Cerebellar cortex (tissue), 1 donor: ENCODE measurements at places on chromosomes 7 and 10.

DNA sequence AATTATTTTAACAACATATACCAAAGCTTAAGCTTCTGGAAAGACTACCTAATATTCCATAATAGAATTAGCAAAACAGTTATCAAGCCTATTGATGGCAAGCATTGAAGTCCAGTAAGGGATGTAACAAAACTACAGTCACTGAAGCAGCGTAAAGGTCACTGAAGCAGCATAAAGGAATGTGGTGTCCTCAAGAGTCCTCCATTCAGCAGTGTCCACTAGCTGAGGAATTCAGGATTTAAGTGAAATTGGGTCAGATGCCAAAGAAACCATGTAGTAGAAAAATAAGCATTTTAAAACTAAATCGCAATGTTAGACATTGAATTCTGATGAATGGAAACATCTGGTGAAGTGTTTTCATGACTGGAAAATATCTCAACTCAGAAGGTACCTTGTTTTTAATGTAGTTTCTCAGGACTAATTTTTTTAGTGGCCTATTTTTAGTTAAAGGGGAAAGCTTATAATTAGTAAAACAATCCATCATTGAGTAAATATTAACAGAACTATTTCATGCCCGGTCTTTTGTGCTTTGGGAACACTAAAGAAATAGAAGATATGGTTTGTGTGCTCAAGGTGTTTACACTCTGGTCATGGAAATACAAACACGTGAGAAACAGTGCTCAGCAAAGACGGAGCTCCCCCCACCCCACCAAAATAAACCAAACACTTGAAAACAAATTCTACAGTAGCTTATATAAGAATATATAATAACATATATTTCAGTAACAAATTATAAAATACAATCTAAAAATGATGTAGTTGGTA lies 121.4 kb downstream of the CDK14 start:
- no peak for DNase-seq

- no peak for DNase-seq
Observed at GRCh38 chr7:14020339-14020900, 31.0 kb upstream of the ETV1 start.

DNA sequence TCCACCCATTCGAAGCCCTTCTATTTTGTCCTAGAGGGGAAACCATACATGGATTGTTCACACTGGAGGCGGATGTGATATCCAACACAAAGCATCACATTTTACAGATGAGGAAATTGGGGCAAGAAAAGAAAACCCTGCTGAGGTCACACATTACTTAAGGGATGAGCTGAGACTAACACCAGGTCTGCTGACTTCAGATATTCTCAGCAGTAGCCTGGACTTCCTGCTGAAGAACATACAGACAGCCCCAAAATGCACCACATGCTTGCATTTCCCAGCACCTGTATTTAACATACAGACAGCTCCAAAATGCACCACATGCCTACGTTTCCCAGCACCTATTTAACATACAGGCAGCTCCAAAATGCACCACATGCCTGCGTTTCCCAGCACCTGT lies 11.2 kb downstream of the GIMAP5 start:
- no peak for DNase-seq

DNA sequence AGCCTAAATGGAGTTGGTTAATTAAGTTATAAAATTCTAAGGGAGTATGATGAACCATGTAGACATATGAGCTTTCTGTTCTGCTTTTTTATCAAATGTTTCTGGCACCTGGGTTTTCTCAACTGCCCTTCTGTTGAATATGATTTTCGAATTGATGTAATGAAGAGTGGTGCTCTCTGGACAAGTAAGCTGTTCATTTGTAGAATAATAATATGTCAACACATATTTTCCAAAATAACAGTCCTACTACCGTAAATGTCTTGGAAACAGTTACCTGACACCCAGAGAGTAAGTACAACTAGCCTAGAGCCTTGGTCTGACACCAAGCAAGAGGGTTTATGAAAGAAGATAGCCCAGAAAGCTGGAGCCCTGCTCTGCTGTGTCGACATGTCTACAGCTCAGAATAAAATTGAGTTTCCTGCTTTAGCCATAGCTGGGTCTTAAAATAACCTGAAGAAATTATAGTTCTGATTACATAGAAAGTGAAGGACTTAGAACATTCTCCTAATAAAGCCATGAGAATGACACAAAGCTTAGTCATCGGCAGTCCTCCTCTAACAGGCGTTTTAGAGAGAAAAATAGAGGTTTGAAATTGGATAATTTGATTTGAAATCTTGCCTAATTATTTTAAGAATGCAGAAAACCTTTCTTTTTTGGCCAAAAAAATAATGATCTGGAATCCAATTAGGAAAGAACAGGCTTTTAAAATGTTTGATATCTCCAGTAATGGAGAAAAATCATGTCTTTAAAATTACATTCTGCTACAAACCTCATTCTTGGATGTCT lies 25.1 kb downstream of the HDAC9 start:
- no peak for DNase-seq

DNA sequence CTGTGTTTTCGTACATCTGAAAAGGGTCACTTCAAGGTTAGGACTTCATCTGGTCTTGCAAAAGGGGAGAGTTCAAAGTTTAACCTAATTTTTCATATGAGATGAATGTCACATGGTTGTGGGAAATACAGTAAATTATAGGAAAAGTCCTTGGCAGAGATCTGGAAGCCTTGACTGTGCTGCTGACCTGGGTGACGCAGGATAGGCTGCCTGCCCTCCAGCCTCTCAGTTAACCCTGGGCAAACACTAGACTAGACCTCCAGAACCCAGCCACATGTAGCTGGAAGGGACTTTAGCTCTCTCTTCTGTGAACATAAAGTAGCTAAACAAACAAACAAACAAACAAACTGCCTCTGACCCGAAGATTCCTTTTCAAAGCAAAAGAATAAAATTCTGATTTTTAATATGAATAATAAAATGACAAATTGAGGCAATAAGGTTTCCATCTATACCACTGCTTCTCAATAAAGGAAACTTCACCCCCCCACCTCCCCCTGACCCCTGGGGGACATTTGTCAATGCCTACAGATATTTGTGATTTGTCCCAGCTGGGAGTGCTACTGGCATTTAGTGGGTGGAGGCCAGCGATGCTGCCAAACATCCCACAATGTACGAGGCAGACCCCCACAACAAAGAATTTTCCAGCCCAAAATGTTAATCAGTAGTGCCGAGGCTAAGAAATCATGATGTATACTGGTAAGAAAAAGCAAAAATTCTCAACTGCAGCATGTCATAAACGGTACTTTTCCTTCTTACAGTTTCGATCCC lies 75.2 kb upstream of the PRR15 start:
- no peak for DNase-seq

DNA sequence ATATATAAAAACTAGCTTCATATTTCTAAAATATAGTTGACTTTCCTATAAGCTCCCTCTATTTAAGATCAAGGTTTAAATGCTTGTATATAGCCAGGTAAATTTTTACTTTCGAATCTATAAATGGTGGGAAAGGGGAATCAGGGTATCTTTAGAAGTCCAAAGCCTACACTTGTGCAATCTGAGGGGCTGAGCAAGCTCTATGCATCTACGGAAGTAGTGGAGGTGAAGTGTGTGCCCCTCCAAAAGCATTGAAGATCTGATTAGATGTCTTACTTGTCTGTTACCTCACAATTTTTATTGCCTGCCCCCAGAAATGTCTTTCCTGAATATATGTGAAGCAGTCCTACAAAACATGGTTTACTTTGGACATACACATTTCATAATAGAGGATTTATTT lies 1.6 kb downstream of the AKAP9 start:
- DNase-seq = no peak

DNA sequence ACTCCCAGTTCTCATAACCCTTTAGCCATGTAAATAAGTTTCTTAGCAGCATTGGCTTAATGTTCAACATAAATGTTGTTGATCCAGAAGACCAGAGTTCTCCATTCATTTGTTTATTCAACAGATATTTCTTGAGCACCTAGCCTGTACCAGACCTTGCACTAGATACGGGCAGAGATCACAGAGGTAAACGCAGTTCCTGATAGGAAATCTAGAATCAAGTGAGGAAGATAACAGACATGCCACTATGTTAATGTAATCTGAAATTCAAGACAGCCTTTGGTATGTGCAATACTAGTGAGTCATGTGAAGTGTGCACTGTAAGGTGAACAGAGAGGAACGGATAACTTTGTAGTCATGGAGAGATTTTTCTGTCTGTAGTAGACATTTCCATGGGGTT lies 3.0 kb downstream of the BUB3 start:
- no peak for DNase-seq

GRCh38 chr7:102106625-102107024 lies 180.0 kb upstream of the SH2B2 start:
- DNase-seq = no peak

- no peak for DNase-seq
Observed at GRCh38 chr10:123544986-123545385, 121.2 kb upstream of the GPR26 start.

- no peak for DNase-seq
Observed at GRCh38 chr10:59372543-59372942, 10.2 kb upstream of the FAM13C start.

DNA sequence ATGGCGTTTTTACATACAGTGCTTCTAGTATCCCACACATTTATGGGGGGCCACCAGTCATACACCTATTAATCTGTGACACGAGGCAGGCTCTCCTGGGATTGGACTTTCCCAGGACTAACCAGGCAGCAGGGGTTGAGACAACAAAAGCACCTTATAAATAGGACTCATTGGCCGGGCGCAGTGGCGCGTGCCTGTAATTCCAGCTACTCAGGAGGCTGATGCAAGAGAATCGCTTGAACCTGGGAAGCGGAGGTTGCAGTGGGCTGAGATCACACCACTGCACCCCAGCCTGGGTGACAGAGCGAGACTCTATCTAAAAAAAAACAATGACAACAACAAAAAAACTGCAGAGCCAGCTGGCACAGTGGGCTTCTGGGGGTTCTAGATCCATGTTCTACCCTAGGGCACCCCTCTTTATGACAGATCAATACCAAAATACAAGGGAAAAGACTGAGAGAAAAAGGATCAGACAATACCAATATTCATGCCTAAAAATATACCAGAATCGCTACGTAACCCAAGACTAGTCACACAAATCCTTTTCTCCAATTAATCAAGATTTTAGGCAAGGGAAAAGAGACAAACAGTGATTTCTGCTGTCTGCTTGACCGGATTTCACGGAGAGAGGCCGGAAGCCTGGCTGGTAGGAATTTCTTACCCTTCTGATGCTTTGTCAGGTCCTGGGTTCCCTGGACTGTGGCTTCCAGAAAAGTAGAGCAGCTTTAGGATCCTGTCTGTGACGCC lies 98.4 kb upstream of the CCNY start:
- no peak for DNase-seq

DNA sequence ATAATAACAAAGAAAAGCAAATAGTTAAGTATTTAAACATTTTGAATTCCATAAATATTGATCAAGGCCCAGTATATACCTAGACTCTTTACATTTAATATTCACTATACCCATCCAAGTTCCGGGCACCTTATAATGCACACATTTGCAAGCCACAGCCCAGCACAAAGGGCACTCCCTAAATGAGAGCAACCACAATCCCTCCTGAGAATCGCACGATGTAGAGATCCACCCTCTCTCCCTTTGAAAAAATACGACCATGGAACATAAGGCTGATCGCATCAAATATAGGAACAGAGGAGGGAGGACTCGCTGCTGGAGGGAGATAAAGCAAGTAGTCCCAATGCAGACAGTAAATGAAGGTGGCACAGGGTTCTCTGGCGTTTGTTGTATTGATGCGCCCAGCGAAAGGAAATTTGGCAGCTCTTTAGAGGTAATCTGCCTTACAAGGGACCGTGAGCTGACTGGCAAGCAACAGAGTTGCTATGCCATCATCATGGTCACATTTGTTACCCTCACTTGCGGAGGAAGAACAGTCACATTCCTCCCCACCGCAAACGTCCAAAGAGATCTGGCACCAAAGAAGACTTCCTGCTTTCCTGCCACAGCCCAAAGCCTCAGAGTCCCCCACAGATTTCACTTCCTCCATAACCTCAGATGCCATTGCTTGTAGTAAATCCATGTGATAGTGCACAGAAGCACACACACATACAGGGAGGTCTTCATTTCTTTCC lies 16.1 kb upstream of the TAS2R40 start:
- no peak for DNase-seq

GRCh38 chr10:125151553-125152449 lies 8.6 kb downstream of the CTBP2 start:
- no peak for DNase-seq

DNA sequence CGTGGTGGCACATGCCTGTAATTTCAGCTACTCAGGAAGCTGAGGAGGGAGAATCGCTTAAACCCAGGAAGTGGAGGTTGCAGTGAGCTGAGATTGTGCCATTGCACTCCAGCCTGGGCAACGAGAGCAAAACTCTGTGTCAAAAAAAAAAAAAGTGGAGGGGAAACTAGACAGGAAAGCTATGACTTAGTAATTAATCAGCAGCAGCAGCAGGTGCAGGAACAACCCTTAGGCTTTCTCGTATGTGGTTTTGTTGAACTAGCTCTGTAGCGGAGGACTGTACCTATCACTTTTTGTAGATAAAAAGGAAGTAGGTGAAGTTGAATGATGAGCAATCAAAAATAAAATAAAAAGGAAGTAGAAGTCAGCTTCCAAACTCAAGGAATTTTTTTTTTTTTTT lies 76.9 kb upstream of the KMT2C start:
- DNase-seq = no peak

- DNase-seq = peak; percentile 82
Observed at GRCh38 chr10:61899997-61900828, 1.3 kb upstream of the ARID5B start.

DNA sequence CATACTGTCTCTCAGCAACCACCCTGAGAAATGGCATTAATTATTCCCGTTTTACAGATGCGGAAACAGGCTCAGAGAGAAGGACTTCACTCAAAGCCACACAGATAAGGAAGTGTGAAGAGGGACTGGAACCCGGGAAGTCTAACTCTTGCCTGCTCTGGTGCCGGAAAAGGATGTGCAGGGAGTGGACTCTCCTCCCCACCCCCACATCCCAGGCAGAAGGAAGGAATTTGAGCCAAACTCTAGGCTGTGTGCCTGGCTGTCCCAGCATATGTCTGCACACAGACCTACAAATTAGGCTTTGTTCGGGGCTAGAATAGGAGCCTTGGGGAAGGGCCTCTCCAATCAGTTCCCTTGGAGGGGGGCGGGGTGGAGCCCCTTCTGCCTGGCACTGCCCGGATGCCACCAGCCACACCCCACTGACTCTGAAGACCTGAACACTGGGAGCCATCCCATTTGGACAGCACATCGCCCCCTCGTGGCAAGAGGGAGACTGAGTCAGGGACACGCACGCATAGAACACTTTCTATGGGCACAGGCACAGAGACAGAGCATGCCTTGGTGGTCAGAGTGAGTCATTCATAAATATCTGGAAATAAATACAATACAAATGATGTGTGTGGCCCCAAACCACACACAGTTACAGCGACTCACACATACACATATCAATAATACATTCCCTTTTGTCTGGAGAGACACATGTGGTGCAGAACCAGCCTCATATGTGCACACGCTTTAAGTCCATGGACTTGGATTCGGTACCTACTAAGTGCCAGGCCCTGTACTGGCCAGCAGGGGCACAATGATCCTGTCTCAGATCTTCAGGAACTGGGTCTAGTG lies 13.1 kb downstream of the LZTS2 start:
- DNase-seq = peak; percentile 94
